ENCODE measurements at places on chromosomes 4 and X. TPM values are rescaled to one million over a fixed set of nuclear protein-coding genes. Genes with fewer than 3 reads are reported as not detected.
A peak's percentile ranks its signal among the peaks of the same experiment; 100 is the strongest.

DNA sequence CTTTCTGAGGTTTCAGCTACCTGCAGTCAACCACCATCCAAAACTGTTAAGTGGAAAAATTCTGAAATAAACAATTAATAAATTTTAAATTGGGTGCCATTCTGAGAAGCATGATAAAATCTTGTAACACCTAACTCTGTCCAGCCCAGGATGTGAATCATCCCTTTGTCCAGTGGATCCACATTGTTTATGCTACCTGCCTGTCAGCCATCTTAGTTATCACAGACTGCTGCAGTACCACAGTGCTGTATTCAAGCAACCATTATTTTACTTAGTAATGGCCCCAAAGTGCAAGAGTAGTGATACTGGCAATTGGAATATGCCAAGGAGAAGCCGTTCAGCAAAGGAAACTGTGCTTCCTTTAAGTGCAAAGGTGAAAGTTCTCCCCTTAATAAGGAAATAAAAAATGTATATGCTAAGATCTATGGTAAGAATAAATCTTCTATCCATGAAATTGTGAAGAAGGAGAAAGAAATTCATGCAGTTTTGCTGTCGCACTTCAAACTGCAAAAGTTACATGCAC, 20.6 kb downstream of the CAMK2D start:
- H3K27me3 ChIP-seq = no peaks in the 10 kb centered on the region
- no peaks in the 10 kb centered on the region for H3K36me3 ChIP-seq
- no peak for DNase-seq
- no peak overlapping the region for H3K4me3 ChIP-seq
- no peaks in the 10 kb centered on the region for H3K4me1 ChIP-seq
- no peak overlapping the region for H3K27ac ChIP-seq

- DNase-seq = peak; percentile 76
- no peaks in the 10 kb centered on the region for H3K27me3 ChIP-seq
- H3K27ac ChIP-seq = no peak overlapping the region
- H3K4me1 ChIP-seq = no peaks in the 10 kb centered on the region
- no peaks in the 10 kb centered on the region for H3K36me3 ChIP-seq
Measured at GRCh38 chr4:56301181-56301996, 85.9 kb downstream of the AASDH start.

GRCh38 chr4:159337041-159337440, 234.2 kb downstream of the RAPGEF2 start:
- H3K27ac ChIP-seq = no peak overlapping the region
- no peaks in the 10 kb centered on the region for H3K27me3 ChIP-seq
- H3K4me3 ChIP-seq = no peak overlapping the region
- DNase-seq = no peak

- no peak overlapping the region for H3K27ac ChIP-seq
- DNase-seq = no peak
- H3K27me3 ChIP-seq = peaks cover 2% of the 10 kb centered on the region
- H3K36me3 ChIP-seq = no peaks in the 10 kb centered on the region
Measured at GRCh38 chrX:36986231-36986630, 21.9 kb upstream of the FAM47C start.

GRCh38 chr4:94605241-94605805, 152.4 kb upstream of the BMPR1B start:
- no peaks in the 10 kb centered on the region for H3K4me1 ChIP-seq
- no peak overlapping the region for H3K27ac ChIP-seq
- H3K36me3 ChIP-seq = no peaks in the 10 kb centered on the region
- no peak for DNase-seq
- H3K4me3 ChIP-seq = no peak overlapping the region

DNA sequence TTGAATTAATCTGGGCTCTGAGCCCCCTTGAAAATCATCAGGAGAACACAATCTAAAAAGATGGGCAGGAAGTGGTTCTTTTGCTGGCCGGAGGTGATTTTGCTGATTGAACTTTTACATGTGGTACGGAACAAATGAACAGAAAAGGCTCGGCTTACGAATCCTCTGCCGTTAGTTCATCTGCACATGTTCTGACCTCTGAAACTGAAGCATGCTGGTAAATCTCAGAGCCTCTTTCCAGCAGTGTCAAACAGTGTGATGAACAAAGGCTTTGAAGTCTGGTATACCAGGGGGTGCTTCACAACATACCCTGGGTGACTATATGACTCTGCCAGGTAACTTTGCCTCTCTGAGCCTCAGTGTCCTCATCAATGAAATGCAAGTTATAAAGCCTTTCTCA, 194.2 kb upstream of the C1QTNF7 start:
- H3K4me3 ChIP-seq = no peak overlapping the region
- DNase-seq = no peak
- H3K27ac ChIP-seq = no peak overlapping the region
- H3K36me3 ChIP-seq = no peaks in the 10 kb centered on the region
- H3K27me3 ChIP-seq = no peaks in the 10 kb centered on the region

DNA sequence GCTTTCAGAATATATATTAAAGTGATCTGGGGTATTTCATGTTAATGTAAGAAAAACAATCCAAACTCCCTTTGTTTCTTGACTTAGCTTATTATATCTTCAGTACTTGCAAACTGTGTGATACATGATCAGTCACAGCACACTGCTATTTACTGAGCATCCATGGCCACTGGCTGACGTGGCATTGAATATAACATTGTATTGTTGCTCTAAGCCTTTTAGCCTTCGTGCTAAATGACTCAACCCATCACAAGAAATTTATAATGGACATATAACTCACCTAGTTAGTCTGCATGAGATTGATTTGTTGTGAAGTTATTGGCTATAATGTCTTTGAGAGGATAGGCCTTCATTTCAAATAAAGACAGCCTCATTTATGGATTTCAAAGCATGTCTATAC, 642.6 kb downstream of the IL1RAPL1 start:
- no peak overlapping the region for H3K4me3 ChIP-seq
- H3K27me3 ChIP-seq = peaks cover 27% of the 10 kb centered on the region
- no peaks in the 10 kb centered on the region for H3K36me3 ChIP-seq
- no peak for DNase-seq

GRCh38 chr4:39745920-39746319, 48.0 kb downstream of the UBE2K start:
- no peak overlapping the region for H3K4me3 ChIP-seq
- no peak for DNase-seq
- H3K4me1 ChIP-seq = no peaks in the 10 kb centered on the region
- no peak overlapping the region for H3K27ac ChIP-seq
- no peaks in the 10 kb centered on the region for H3K36me3 ChIP-seq

DNA sequence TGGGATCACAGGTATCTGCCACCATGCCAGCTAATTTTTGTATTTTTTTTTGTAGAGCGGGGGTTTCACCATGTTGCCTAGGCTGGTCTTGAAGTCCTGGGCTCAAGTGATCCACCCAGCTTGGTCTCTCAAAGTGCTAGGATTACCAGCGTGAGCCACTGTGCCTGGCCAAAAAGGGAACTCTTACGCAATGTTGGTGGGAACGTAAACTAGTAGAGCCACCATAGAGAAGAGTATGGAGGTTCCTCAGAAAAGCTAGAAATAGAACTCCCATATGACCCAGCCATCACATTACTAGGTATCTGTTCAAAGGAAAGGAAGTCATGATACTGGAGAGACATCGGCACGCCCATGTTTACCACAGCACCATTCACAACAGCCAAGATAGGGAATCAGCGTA, 85.9 kb downstream of the PRKX start:
- no peaks in the 10 kb centered on the region for H3K4me1 ChIP-seq
- no peak overlapping the region for H3K27ac ChIP-seq
- no peaks in the 10 kb centered on the region for H3K27me3 ChIP-seq
- H3K36me3 ChIP-seq = peaks cover 3% of the 10 kb centered on the region
- no peak for DNase-seq

DNA sequence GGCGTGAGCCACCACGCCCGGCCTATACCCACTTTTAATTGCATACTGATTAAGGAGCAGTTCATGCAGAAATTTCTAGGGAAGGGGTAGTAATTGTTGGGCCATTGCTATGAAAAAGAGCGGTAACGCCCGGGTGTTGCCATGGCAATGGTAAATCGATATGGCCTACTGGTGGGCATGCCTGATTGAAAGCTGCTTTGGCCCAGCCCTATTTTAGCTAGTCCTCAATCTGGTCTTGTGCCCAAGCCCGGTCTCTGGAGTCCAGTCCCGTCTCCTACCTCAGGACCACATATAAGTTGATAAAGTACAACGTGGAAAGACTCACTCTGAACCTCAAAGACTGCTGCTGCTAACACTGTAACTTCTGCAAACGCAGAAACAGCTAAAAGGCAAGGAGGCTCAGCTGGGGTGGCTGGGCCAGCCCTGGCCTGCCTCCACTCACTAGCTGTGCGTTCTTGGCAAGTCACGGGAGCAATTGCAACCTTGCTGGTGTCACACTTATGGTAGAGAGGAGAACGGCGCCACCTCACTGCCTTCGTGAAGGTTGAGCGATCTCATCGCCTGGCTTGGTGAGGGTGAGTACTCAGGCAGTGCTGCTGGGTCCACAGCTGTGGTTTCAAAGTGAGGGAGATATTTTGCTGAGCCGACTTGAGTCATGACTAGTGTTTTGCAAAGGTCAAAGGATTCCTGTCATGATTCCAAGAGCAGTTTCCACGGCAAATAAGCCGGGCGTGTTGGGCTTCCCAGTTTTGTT, 57.0 kb upstream of the GRPEL1 start:
- no peaks in the 10 kb centered on the region for H3K27me3 ChIP-seq
- H3K36me3 ChIP-seq = no peaks in the 10 kb centered on the region
- no peak for DNase-seq
- no peak overlapping the region for H3K27ac ChIP-seq
- no peaks in the 10 kb centered on the region for H3K4me1 ChIP-seq

GRCh38 chrX:41445781-41446358, 1.3 kb upstream of the NYX start:
- no peak overlapping the region for H3K27ac ChIP-seq
- no peak overlapping the region for H3K4me3 ChIP-seq
- H3K36me3 ChIP-seq = no peaks in the 10 kb centered on the region
- no peak for DNase-seq

DNA sequence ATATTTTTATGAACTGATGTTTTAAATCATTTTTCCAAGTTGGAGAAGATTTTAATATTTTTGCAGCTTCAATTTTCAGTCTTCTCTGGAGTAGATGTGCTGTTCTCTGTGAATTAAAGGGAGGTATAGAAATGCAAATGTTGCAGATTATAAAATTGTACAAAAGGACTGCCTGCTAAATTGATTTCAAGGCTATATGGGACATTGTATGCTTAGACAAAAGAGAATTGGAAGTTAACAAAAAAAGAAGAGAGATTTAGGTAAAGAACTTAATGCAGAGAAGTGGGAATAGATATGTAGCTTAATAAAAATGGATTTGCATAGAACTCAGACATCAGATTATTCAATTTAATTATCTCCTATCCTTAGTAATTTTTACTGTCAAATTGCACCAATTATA, 403.3 kb downstream of the ZIC3 start:
- no peaks in the 10 kb centered on the region for H3K27me3 ChIP-seq
- no peak for DNase-seq
- no peaks in the 10 kb centered on the region for H3K4me1 ChIP-seq
- no peak overlapping the region for H3K4me3 ChIP-seq
- H3K27ac ChIP-seq = no peak overlapping the region

- no peaks in the 10 kb centered on the region for H3K4me1 ChIP-seq
- no peak overlapping the region for H3K4me3 ChIP-seq
- H3K27ac ChIP-seq = no peak overlapping the region
Measured at GRCh38 chr4:36207367-36207766, 36.9 kb downstream of the ARAP2 start.

DNA sequence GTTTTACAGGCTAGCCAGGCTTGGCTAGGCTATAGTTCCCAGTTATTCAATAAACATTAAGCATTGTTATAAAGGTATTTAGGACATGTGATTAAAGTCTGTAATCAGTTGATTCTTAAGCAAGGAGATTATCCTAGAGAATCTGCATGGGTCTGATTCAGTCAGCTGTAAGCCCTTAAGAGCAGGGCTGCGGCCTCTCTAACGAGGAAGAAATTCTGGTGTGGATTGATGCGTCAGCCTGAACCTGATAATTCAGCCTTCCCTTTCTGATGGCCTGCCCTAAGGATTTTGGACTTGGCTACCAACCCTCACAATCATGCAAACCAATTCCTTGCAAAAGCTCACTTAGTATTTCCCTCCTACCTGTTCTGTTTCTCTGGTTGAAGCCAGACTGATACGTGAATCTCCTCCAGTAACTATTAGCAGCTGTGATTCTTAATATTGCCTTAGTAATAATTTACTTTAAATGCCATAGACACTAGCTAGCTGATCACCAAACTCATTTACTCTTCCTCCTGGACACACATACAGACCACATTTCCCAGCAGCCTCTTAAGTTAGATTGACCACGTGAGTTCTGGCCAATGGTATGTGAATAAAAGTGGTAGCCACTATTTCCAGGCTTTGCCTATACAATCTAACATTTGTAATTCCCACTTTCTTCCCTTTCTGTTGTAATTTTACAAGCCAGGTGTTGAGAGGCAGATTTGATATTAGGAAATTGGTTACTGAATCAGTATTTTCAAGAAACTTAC, 678.0 kb upstream of the INTU start:
- no peak overlapping the region for H3K4me3 ChIP-seq
- H3K27ac ChIP-seq = no peak overlapping the region
- H3K27me3 ChIP-seq = no peaks in the 10 kb centered on the region
- no peaks in the 10 kb centered on the region for H3K36me3 ChIP-seq

DNA sequence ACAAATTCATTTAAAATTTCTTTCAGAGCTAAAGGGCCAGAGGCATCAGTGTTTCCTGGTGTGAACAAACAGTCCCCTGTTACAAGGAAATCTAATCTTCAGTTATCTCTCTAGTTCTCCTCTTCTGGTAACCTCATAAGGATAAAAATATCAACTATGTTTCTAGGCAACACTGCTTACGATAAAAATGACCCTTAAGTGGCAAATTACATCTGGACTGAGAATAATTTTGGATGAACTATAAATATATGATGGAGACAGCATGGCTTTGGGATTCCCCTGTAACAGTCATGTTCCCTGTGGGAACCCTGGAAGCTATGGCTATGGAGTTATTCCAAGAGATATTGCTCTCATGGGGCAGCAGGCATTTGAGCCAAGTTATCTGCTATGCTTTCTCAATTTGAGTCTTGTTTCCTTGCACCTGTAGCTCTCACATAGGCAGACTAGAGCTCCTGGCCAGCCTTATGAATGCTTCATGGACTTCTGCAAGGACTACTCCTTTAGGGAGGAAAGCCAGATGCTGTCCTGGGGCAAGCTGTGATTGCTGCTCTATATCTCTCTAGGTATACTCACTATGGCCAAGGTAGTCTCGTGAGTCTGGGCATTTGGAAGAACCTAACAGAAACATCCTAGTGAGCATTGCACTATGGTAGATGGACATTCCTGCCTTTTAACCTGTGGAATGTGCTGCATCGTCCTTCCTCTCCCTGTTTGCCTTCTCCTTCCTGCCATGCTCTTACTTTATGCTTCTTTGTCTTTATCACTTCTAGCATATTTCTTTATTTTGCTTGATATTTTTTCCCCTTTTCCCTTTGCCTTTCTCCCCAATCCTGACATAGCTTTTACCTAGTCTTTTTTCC, 14.2 kb downstream of the C4orf33 start:
- no peaks in the 10 kb centered on the region for H3K27me3 ChIP-seq
- H3K36me3 ChIP-seq = no peaks in the 10 kb centered on the region
- H3K4me1 ChIP-seq = peaks cover 2% of the 10 kb centered on the region
- no peak overlapping the region for H3K27ac ChIP-seq
- no peak for DNase-seq

ACSL1 gene
- total RNA-seq = 6.3 TPM

FRMD7 gene
- total RNA-seq = not detected

CCDC110 gene
- 2.5 TPM for total RNA-seq

NEUROG2 gene
- not detected for total RNA-seq

AFP gene
- total RNA-seq = 9.9 TPM

MAGEC1 gene
- total RNA-seq = not detected

ERAS gene
- total RNA-seq = not detected

ADH1A gene
- total RNA-seq = not detected

MAP3K15 gene
- total RNA-seq = 2.1 TPM
